Smooth muscle cell of the brain vasculature (primary cell): ENCODE measurements at places on chromosomes 11 and 22.

DNA sequence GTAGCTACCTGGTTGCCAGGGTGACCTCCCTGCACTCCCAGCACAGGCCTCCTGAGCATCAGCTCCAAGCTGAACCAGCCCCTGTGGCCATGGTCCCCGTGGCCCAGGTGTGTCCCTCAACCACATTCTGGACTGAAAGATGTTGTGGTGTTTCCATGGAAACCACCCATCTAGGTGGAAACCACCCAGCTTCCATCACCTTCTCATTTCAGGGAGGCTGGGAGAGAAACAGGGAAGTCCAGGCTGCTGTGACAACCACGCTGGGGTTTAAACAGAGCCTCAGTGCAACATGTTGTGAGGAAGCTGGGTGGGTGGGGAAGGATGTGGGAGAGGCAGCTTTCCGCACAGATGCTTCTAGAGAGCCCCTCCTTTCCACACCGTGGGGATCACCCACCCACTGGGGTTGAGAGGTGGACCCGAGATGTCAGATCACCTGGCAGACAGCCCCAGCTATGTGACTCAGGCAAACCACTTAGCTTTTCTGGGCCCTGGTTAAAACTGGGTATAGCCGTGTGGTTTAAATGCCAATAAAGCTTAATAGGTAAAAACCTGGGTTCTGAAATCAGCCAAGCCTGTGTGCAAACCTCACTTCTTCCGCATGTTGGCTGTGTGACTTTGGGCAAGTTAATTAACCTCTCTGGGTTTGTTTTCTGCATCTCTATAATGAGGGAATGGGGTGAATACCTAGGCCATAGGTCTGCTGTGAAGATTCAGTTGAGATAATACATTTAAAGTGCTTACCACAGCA is 46.4 kb downstream of the CD82 start:
- DNase-seq: no peak

GRCh38 chr22:40609216-40609615 is 27.3 kb downstream of the MRTFA start:
- no peak for DNase-seq

GRCh38 chr11:4197112-4197511 is 102.5 kb downstream of the RRM1 start:
- DNase-seq: no peak

- no peak for DNase-seq
Observed at GRCh38 chr11:122334546-122335339, 218.7 kb upstream of the BLID start.

- no peak for DNase-seq
Observed at GRCh38 chr22:24088816-24089215, 77.7 kb downstream of the CABIN1 start.

DNA sequence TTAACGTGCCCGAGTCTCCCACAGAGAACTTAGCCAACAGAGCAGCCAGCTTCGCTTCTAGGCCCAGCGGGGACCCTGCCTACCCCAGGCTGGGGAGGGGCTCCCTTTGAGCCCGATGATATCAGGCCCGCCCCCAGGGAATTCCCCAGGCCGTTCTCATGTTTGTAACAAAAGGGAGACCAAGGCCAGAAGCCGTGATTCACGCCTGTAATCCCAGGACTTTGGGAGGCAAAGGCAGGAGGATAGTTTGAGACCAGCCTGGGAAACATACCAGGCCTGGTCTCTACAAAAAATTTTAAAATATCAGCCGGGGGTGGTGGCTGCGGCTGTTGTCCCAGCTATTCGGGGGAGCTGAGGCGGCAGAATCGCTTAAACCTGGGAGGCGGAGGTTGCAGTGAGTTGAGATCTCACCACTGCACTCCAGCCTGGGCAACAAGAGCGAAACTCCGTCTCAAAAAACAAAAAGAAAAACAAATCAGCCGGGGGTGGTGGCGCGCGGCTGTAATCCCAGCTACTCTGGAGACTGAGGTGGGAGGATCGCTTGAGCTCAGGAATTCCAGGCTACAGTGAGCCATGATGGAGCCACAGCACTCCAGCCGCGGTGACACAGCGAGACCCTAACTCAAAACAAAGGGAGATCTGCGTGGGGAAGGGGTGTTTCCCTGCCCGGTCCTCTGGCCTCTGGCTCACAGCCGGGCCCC is 1.7 kb downstream of the DRD4 start:
- no peak for DNase-seq

DNA sequence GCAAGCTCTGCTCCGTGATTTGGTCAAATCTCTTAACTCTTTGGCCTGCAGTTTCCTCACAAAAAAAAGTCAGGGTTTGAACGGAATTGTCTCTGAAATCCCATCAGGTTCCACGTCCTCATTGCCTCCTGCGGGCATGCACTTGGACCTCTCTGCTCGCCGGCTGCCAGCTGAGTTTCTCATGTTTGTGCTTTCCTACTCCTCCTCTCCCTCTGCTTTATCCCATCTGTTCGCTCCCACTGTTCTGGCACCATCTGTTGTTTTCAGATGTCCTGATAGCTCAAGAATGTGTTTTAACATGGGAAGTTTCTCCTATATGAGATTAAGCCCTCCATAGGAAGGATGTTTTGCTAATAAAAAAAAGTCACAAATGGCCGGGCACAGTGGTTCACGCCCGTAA is 49.4 kb upstream of the ARHGAP42 start:
- DNase-seq: no peak

DNA sequence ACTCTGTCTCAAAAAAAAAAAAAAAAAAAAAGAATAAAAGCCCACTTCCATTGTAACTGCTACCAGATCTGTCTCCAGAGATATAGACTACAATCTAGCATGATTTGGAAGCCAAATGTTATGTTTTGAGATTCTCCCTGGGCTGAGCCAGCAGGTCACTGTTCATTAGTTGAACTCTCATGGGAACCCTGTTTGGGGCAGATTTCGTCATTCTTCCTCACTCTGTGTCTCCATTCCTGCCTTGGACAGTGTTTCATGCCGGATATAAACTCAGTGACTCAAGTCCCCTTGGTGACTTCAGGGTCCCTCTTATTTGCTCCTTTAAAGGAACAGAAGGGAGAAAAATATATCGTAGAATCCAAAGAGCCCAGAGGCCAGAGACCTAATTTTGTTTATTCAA is 378.1 kb downstream of the LARGE1 start:
- no peak for DNase-seq

- no peak for DNase-seq
Observed at GRCh38 chr11:62451241-62451621, 32.4 kb downstream of the SCGB1A1 start.

DNA sequence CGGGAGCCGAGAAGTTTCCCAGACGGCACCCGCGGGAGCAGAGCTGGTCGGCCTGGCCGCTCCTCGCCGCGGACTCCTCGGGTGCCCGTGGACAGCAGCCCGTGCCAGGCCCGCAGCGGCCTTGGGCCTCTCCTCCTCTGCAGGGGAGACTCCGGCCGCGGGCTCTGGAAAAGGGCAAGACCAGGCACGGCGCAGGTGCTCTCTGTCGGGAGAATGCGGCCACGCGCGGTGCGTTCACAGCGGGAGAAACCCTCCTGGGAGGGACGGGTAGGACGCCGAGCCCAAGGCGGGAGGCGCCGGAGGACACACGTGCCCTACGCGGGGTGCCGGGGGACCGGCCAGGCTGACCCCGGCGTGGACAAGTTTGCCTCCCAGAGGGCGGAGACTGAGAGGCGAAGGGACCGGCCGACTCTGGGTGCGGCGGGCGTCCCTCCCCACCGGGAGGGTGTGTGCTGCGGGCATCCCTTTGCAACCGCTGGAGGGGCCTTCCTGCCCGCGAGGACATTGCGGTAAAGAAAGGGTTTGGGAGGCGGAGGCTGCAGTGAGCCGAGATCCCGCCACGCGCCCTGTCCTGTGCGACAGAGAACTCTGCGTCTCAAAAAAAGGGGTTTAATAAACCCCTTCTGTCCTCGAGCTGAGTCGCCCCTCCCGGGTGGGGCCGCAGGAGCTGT is 2.3 kb downstream of the IFITM1 start:
- DNase-seq: no peak

DNA sequence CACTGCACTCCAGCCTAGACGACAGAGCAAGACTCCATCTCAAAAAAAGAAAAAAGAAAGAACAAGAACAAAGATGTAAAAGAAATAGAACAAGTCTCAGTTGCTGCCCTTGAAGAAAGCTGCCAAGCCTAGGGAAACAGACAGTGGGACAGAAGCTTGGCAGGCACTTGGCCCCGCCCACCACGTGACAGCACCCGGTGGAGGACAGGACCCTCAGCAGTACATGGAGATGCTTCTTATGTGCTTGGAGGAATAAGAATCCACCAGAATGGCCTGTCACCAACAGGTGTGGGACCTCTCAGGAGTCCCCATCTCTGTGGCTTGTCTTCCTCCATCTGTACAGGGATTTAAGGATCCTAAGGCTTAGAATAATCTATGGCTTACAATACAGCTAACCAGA is 7.6 kb upstream of the TMPRSS6 start:
- DNase-seq: no peak

- DNase-seq: peak; percentile 58
Observed at GRCh38 chr11:46315033-46315738, 32.1 kb upstream of the DGKZ start.

DNA sequence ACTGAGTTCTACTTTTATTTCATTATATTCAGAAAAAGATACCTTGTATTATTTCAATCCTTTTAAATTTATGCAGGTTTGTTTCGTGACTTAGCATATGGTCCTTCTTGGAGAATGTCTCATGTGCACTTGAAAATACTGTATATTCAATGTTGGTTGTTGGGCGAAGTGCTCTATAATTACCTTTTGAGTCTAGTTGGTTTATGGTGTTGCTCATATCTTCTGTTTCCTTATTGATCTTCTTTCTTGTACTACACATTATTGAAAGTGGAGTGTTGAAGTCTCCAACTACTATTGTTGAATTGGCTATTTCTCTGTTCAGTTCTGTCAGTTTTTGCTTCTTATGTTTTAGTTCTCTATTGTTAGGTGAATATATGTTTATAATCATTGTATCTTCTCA is 90.4 kb downstream of the KCNQ1OT1 start:
- no peak for DNase-seq

DNA sequence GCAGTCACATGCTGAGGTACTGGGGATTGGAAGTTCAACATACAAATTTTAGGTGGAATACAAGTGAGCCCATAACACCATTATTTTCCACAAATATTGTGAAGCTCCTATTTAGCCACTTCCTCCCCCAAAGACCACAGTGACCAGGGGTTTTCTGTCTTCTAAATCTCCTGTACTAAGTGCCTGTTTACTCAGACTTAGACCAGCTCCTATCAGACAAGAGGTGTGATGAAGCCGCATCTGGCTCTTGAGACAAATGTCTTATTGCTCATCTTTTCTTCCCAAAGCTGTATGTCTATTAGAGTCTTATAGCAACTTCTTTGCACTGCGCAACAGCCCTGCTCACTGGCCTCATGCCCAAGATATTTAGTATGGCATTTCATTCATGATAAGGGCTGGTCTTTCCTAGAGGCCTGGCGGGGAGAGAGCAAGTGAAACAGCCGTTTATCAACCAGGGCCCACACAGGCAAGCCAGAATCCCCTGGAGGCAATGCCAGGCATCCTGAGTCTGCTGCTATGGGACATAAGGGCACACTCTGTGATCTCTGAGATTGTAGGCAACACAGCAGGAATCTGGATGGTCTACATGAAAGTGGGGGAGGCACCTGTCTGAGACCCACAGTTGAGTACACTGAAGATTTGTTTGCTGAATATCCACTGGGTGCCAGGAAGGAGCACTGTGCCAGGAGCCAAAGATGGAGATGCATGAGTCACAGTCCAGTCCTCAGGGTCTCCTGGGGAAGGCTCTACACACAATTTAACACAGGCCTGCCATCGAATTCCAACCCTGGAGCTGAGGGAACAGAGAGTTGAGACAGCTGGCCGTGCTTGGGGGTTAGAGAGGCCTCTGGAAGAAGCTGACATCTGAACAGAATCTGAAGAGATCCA is 78.5 kb upstream of the NCAM1 start:
- no peak for DNase-seq

DNA sequence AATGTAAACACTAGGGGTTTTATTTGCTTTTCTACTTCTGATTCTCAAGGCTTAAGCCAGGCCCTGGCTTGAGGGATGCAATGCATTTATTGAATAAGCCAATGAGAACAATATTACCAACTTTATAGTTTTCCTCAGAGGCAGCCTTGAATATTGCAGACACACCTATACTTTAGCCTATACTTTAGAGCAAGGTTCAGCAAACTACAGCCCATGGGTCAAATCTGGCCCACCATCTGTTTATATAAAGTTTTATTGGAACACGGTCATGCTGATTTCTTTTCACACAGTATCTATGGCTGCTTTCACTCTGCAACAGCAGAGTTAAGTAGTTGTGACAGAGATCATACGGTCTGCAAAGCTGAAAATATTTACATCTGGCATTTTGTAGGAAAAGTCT is 50.3 kb upstream of the E2F8 start:
- DNase-seq: no peak

GRCh38 chr11:13098063-13098462 is 88.9 kb downstream of the RASSF10 start:
- no peak for DNase-seq

GRCh38 chr22:48089601-48090331 is 1327.3 kb downstream of the TBC1D22A start:
- DNase-seq: no peak

DNA sequence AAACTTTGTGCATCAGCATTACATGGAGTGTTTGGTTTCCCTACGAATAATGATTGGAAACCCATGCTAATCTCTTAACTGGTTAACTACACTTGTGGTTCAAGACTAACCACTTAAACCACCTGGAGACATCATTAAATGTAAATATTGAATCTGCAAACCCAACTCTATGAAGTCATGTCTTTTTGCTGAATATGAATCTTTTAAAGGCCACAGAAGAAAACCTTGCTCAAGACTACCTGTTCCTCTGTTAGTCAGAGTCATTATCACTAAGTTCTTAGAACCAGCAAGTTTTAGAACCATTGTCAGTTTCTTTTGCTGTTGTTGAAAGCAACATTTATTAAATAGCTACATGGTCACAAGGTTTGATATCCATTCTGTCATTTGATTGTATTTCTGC is 70.7 kb downstream of the SIK2 start:
- no peak for DNase-seq

DNA sequence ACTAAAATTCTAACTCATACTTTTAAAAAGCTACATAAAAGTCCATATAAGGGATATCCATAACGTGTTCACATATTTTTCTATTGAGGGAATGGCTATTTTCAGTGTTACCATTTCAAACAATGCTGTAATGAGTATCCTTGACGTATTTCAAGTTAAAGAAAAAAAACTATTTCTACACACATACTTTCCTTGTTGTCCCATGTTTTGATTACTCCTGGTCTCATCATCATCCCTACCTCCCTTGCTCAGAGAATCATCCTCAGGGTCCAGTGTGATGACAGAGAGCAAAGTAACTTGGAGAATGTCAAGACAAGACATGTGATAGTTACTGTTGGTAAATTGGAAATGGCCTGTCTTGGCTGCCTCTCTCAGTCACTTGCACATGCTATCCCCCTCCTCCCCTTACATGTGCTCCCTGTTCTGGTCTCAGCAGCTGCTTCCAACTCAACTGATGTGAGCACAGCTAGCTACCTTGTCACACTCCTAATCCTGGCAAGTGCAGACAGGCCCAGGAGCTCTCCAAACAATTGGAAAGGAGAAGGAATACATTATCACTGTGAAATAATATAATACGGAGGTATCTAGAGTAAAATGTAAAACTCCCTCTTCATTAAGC is 21.8 kb downstream of the NUMA1 start:
- no peak for DNase-seq

- no peak for DNase-seq
Observed at GRCh38 chr11:97751405-97751804, 1269.3 kb upstream of the CNTN5 start.
